ENCODE measurements at places on chromosomes 7 and 10. TPM values are rescaled to one million over a fixed set of nuclear protein-coding genes. Genes with fewer than 3 reads are reported as not detected.

Gene STEAP1B
- total RNA-seq = 7.0 TPM

Gene SMIM30
- 68.9 TPM for total RNA-seq

Gene PNLIP
- not detected for total RNA-seq

Gene RET
- 1.2 TPM for total RNA-seq

Gene PNLIPRP1
- total RNA-seq = not detected

Gene SLC26A5
- total RNA-seq = not detected

Gene CCDC6
- 41.2 TPM for total RNA-seq

Gene ITPRID1
- total RNA-seq = not detected

Gene HMX2
- not detected for total RNA-seq

Gene DPYSL4
- 1.2 TPM for total RNA-seq

Gene SP4
- total RNA-seq = 4.5 TPM
